ENCODE measurements at places on chromosomes 16 and 17.

DNA sequence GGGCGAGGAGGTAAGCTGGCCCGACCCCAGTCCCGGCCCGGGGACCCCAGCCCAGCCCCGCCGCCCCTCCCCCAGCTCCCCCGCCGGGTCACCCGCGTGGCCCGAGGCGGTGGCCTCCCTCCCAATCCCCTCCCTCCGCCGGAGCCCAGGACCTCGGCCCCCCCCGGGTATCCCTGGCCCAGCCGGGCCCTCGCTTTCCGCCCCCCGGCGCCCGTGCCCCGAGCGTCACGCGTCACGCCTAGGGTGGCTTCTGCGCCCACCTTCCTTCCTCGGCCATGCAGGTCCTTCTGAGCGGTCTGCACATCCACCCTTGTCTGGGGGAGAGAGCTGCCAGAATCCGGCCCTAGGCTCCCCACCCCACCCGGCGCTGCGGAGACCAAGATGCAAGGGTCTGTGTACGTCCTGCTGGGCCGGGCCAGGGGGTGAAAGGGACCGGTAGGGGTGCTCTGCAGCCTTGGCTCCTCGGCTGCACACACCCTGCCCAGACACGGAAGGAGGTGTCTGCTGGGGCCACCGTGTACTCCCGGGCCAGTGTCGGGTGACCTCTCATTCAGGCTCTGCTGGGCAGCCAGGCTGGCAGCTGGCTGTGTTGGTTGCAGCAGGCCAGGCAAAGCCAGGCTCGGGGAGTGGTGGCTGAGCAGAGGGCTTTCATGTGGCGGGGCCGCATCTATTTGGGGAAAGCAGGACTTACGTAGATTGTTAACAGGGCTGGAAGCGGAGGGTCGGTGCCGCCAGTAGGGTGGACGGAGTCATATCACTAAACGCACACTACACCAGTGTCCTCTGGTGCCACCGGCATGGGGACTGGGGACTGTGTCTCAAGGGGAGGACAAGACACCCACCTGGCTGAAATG is 754 bp downstream of the RAB11FIP4 start:
- DNase-seq, result no peak

DNA sequence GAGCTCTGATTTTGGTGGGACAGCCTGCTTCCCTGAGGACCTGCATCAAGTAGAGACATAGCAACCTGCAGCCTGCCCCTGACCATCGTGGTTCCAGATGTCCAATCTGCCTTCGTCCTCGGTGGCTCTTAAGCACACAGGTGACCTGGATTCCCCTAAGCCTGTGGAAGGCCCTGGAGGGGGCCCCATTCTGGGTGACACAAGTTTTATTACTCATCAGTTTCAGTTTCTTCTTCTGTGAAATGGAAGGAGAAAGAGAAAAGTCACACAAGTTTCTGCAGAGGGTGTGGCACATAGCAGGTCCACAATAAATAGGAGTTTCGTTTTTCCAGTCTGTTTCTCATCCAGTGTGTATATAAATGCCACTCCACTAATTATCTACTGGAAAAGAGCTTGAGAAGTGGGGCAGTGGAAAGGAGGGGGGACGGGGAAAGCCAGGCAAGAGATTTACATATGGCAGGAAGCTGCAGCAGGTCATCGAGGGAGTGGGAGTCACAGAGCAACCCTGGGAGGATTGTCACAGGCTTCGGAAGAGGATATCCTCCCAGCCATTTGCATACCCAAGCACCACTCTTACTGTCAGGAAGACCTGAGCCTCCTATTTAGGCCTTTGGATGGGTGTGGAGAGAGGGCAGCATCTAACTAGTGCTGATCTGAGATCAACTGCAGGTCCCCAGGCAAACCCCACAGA is 10.0 kb upstream of the NOS2 start:
- peak; percentile 54 for DNase-seq

DNA sequence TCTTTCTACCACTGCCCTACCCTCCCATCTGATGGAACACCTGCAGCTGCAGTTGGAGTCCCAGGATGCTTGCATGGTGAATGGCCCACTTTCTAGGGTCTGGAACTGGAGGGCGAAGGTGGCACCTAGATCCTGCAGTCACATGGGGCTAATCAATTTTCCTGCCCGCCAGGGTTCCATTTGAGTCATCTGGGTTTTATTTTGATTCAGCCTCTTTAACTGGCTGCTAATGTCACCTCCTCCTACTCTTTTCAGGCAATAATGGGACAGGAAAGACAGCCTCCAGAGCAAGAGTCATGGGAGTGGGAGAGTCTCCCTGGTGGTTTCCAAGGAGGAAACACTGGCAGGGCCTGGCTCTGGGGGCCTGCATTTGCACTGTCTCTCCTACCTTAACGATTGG is 3.8 kb upstream of the TBKBP1 start:
- no peak for DNase-seq

DNA sequence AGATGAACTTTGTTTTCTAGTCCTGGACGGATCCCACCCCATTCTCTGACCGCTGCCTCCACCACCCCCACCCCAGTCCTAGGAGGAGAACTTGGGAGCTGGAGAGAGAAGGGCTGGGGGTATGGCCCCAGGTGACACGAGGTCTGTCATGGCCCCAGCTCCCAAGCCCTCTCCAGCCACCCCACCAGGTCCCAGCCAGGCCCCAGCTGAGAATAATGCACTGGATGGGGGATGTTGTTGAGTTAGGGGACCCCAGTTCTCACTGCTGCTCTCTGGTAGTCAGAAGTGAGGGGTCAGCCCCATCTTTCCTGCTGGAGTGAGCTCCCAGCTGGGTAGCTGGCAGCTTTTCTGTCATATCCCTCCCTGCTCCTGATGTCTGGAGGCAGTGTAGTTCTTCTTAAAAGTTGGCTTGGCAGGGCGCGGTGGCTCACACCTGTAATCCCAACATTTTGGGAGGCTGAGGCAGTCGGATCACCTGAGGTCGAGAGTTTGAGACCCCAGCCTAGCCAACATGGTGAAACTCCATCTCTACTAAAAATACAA is 4.6 kb upstream of the COL1A1 start:
- DNase-seq, result no peak

DNA sequence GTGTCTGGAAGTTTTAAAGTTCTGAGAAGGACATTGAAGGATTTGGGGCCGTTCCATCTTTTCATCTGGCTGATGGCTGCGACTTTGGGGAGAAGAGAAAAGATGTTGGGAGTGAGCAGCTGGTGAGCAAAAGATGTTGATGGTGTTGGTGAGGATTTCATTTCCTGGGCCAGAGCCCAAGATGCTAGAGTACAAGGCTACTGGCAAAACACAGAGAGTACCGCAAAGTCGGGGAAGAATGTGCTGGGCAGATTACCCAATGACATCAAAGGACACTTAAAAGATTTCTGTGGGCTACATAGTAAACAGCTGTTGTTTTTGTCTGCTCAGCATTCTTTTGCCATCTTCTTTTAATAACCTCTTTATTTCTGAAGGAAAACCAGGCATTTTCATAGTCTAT is 49.4 kb upstream of the GAS7 start:
- DNase-seq, result no peak

Measured in MV-4-11 (cell line).